ENCODE measurements at places on chromosomes 2 and 18. TPM values are rescaled to one million over a fixed set of nuclear protein-coding genes. Genes with fewer than 3 reads are reported as not detected.

CNRIP1 gene
- 73.8 TPM for total RNA-seq

ANTXR1 gene
- 8.2 TPM for total RNA-seq

TNFAIP6 gene
- total RNA-seq, result 0.41 TPM

NEB gene
- total RNA-seq, result 0.41 TPM

HAAO gene
- 0.82 TPM for total RNA-seq

MRPL33 gene
- total RNA-seq, result 56.7 TPM

ACP1 gene
- 115 TPM for total RNA-seq

IGFBP5 gene
- total RNA-seq, result 26.1 TPM

GRP gene
- total RNA-seq, result 22.8 TPM

PPM1B gene
- total RNA-seq, result 66.4 TPM

ABCG5 gene
- total RNA-seq, result not detected

ABCG8 gene
- 0.41 TPM for total RNA-seq

LIMS3 gene
- total RNA-seq, result 0.82 TPM

TMEM198 gene
- total RNA-seq, result 14.7 TPM

MYO3B gene
- total RNA-seq, result 0.41 TPM

GCG gene
- 0.41 TPM for total RNA-seq
